ENCODE measurements at places on chromosomes 7 and 10. TPM values are rescaled to one million over a fixed set of nuclear protein-coding genes. Genes with fewer than 3 reads are reported as not detected.

XRCC2 gene
- 2.9 TPM for total RNA-seq

DNA sequence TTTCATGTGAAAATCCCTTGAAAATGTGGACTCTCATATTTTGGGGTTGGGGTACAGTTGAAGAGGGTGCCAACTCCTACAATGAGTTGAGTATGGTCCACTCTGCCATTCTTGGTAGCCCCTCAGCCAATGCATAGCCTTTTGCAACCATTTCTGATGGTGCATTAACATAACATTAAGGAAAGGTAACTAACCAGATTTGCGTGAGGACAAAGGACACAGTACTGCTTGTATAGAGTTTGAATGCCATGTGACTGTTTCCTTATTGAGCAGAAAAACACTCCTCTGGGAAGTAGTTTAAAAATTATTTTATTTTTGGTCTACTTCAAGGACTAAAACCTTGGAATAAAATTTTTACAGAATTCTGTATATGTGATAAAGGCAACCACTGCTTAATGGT, 107.9 kb downstream of the HIBADH start:
- H3K36me3 ChIP-seq: no peaks in the 10 kb centered on the region
- H3K27ac ChIP-seq: no peak overlapping the region
- peaks cover 2% of the 10 kb centered on the region for H3K27me3 ChIP-seq
- H3K4me3 ChIP-seq: no peak overlapping the region
- no peak for DNase-seq

- no peak overlapping the region for H3K27ac ChIP-seq
- H3K4me1 ChIP-seq: no peaks in the 10 kb centered on the region
- H3K36me3 ChIP-seq: no peaks in the 10 kb centered on the region
- no peak for DNase-seq
- no peak overlapping the region for H3K4me3 ChIP-seq
These were observed 195.7 kb upstream of the PTN start for GRCh38 chr7:137539111-137539715.

- no peak overlapping the region for H3K27ac ChIP-seq
- H3K27me3 ChIP-seq: peaks cover 5% of the 10 kb centered on the region
- no peak overlapping the region for H3K4me3 ChIP-seq
These were observed 208.9 kb downstream of the EBF3 start for GRCh38 chr10:129755158-129755591.

- H3K36me3 ChIP-seq: peaks cover 9% of the 10 kb centered on the region
- no peak overlapping the region for H3K4me3 ChIP-seq
- H3K27me3 ChIP-seq: peaks cover 18% of the 10 kb centered on the region
- H3K4me1 ChIP-seq: peaks cover 38% of the 10 kb centered on the region
- H3K27ac ChIP-seq: no peak overlapping the region
These were observed 2.9 kb upstream of the MLLT10 start for GRCh38 chr10:21531164-21531563.

All from endothelial cell (in vitro differentiated cells).